ENCODE measurements at places on chromosomes 1 and 21.

- DNase-seq: no peak
Measured at GRCh38 chr1:96492236-96492635, 229.3 kb upstream of the PTBP2 start.

DNA sequence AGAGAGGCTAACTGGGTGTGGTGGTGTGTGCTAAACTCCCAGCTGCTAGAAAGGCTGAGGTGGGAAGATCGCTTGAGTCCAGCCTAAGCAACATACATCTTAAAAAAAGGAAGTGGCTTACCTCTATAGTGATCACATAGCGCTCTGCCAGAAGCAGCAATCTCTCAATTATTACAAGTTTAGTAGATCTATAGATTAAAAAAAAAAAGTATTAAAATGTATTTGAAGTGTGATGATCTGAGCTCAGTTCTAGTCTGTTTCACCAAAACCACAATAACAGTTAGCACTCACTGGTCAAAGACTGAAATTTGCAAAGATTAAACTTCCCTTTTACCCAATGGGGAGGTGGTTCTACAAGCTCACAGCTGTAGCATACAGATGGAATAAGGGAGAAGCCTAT, 76.3 kb downstream of the USP24 start:
- DNase-seq: no peak

DNA sequence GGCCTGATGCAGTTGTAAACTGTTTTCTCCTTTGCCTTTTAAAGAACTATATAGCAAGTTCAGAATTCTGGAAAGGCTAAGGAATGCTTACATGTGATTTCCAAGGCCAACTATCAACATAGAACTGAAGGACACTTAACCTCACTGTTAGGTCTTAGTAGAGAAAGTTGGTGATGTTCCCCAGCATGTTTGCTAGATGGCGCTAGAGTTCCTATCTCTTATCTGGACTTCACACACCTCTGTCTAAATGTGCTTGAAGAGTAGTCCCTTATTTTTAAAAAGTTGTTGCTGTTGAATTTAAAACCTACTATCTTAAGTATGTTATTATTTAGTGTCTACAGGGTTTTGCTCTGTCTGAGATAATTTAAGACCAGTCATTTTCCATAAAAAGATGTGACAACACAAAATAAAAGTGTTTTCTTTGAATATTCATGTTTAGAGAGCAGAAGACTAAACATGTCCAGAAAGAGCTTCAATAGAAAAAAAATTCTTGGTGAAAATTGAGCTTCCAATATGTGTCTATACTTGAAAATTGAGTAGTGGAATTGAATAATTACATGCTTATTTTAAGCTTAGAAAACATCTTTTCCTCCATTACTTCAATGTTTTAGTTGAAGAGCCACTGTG, 237.3 kb downstream of the S1PR1 start:
- peak; percentile 58 for DNase-seq

DNA sequence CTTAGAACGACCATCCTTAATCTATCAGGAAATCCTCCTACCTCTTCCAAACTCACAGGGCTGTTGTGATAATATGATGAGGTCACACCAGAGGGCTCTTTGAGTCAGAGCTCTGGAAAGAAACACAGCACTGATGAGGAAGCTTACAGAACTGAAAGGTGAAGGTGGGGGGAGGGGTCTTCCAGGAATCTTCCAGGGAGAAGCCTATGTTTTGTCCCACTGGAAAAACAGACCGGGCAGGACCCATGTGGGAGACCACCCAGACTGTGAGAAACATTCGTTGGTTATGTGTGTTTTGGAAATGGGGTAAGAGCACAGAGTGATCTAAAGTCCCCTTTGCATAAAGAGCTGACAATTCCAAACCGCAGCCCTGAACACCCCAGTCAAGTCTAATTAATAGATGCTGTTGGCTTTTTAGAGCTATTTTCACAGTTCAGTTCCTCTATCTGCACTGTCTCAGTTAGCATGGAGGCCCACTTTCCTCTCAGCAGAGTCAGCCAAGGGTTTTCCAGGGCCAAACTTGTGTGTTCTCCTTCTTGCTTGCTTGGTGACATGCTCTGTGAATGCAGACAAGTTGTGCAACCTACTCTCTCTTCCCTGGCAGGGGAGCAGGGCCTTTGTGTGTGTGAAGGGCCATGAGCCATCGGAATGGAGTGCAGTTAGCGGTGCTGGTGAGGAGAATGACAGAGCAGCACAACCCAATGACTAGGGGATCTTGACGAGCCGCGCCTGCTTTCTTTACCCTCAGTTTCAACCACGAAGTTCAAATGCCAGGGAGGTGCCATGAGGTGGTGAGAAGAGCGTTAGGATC, 12.3 kb downstream of the PHLDA3 start:
- DNase-seq: peak; percentile 21

- DNase-seq: no peak
Measured at GRCh38 chr1:212597487-212597886, 11.1 kb upstream of the ATF3 start.

DNA sequence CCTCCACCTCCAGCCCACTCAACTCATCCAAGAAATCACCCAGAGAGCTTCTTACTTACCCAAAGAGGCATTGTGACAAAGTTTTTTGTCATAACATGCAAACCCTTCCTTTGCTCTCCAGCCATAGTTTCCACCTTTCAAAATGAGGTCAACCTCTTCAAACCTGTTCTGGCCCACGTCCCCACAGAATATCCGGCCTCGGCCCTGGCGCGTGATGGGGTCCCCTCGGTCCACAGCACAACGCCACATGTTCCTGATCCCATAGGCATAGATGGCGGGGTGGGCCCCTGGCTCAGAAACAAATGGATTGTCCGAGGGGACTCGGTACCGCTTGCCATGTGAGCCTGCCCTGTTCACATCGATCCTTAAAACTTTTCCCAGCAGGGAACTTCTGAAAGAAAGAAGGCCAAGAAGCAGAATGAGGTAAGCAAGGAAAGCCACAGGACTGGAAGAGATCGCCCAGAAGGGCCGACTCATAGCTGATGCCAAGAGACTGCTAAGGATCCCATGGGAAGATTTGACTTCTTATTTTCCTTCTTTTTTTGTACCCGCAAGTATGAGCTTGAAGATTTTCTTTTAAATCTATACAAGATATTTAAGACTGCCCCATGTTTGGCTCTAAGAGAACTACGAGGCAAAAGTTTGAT, 7.8 kb downstream of the HHIPL2 start:
- no peak for DNase-seq

- no peak for DNase-seq
Measured at GRCh38 chr1:87902830-87903229, 574.1 kb downstream of the LMO4 start.

DNA sequence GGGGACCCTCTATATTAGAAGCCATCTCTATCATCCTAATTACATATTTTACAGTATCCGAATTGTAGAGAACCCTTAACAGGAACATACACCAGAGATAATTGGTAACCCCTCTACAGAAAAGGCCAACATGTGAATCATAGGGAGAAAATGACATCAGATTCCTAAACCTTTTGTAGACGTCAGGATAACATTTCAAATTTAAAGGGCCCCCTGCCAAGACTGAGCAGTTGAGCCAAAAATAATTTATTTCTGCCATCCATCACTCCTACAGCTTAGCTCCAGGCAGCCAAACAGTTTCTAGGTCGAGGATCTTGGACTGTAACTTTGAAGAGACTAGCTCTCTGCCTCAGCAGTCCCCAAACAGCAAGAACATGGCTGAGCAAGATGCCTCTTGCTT, 21.2 kb downstream of the ZNF697 start:
- DNase-seq: no peak

GRCh38 chr1:112297536-112297935, 98.5 kb upstream of the CTTNBP2NL start:
- no peak for DNase-seq

- DNase-seq: no peak
Measured at GRCh38 chr1:158611916-158612315, 6.8 kb downstream of the OR10Z1 start.

- no peak for DNase-seq
Measured at GRCh38 chr1:165697491-165697880, 876 bp downstream of the ALDH9A1 start.

- DNase-seq: no peak
Measured at GRCh38 chr1:33005838-33006421, 30.8 kb downstream of the AK2 start.

DNA sequence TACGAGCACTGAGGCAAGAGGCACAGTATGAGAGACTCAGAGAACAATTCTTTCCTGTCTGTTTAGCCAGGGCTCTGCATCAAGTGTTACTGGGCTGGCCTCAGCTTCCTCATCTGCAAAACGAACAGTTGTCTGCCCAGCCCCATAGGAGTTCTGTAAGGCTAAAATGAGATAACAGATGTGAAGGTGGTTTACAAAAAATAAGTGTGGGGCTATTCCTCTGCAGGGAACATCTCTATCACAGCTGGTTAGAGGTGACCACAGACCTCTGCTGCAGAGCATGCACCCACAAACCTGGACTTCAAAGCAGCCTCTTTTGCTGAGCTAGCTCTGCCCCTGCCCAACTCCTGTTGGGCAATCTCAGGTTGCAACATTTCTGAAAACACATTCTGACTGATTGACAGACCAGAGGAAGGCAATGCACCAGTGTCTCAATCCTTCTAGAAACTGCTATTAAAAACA, 10.5 kb upstream of the OLIG1 start:
- no peak for DNase-seq

GRCh38 chr1:179706339-179706941, 36.7 kb upstream of the FAM163A start:
- DNase-seq: peak; percentile 70

DNA sequence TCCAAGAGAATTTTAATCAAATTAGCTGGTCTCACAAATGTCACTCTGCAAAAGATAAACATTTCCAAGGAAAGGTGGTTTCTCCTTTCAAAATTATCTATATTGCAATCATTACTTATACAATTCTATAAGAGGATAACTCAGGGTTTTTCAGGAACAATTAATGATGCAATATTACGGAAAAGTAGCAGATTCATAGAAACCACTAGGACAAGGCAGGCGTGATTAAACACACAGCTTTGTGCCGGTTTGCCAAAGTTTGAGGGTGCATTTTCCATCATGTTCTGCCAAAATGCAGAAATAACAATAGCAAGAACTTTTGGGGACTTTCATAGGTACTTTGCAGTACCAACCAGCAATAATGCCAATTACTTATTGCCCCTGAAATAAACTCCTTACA, 605 bp downstream of the TNFRSF9 start:
- no peak for DNase-seq

DNA sequence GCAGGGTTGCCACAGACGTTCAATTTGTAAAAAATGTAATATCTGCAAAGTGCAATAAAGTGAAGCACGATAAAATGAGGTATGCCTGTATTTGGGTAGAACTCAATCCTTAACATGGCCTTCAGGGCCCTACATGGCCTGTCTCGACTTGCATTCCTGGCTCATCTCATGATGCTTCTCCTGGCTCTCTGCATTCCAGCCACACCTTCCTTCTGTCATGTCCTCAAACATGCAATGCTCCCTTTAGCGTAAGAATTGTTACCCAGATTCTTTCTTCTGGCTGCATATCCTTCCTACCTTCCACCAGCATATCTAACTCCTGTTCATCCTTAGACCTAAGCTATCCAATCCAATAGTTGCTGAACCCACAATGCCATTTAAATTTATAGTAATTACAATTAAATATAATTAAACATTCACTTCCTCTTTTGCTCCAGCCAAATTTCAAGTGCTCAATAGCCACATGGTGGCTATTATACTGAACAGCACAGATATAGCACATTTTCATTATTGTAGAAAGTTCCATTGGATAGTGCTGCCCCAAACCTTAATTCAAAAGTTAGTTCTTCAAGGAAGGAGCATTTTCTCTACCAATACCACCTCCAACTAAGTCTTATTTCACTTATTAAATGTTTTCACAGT, 32.6 kb downstream of the FGGY start:
- no peak for DNase-seq

DNA sequence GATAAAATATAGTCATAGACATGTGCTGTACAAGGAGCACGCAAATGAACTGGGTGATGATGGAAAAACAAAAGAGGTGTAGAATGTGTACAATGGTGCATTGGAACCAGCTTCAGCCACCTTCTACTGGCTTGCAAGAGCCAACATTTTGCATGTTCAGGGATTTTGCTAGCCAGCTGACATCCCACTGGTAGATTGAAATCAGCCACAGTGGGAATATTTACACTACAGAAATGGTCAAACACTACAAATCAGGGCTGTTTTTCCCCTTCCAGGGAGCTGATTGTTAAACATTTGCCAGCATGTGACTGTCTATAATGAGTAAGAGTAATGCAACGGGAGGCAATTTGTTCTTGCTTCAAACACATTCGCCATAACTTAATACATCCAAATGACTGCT, 23.2 kb downstream of the PMVK start:
- no peak for DNase-seq

DNA sequence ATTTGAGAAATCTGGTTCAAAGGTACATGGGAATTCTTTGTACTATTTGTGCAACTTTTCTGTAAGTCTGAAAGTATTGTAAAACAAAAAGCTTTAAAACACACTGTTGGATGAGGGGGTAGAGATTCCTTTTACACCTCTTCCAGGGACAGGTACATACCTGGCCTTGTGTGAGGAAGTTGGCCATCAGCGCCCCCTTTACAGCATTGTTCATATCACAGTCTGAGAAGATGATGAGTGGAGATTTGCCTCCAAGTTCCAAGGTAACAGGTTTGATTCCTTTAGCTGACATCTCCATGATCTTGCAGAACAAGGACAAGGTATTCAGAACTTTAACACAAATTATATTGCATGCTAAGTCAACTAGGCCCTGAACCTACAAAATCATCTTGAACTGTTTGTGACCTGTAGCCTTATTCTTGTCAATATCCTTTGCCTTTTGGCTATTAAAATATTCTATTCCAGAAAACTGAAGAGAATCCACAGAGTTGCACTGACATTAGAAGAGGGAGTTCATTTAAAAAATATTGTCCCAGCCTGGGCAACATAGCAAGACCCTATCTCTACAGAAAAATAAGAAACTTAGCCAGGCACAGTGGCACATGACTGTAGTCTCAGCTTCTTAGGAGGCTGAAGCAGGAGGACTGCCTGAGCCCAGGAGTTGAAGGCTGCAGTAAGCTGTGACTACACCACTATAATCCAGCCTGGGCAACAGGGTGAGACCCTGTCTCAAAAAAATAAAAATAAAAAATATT, 18.9 kb downstream of the ALDH9A1 start:
- no peak for DNase-seq

DNA sequence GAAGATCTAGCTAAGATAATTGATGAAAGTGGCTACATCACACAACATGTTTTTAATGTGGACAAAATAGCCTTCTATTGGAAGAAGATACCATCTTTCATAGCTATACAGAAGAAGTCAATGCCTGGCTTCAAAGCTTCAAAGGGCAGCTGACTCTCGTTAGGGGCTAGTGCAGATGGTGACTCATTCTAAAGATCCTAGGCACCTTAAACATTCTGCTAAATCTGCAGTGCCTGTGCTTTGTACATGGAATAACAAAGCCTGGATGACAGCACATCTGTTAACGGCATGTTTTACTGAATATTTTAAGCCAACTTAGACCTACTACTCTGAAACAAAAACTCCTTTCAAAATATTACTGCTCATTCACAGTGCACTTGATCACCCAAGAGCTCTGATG, 65.6 kb upstream of the USP24 start:
- DNase-seq: no peak
